ENCODE measurements at places on chromosomes 7 and 10.
A peak's percentile ranks its signal among the peaks of the same experiment; 100 is the strongest.

GRCh38 chr10:12501841-12502525 is 152.6 kb downstream of the CAMK1D start:
- DNase-seq: no peak

DNA sequence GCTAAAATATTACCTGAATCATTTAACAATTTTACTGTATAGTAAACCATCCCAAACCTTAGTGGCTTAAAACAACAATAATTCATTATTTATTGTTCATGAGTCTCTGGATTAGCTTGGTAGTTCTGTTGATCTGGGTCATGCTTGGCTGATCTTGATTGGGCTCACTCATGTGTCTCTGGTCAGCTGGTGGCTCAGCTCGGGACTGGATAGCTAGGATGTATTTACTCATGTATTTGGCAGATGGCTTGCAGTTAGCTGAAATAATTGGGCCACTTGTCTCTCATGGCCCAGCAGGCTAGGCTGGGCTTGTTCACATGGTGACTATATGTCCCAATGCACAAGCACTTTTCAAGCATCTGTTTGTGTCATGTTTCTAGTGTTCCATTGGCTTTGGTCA is 262.8 kb downstream of the BBS9 start:
- no peak for DNase-seq

GRCh38 chr7:22394739-22395138 is 37.8 kb upstream of the RAPGEF5 start:
- no peak for DNase-seq

DNA sequence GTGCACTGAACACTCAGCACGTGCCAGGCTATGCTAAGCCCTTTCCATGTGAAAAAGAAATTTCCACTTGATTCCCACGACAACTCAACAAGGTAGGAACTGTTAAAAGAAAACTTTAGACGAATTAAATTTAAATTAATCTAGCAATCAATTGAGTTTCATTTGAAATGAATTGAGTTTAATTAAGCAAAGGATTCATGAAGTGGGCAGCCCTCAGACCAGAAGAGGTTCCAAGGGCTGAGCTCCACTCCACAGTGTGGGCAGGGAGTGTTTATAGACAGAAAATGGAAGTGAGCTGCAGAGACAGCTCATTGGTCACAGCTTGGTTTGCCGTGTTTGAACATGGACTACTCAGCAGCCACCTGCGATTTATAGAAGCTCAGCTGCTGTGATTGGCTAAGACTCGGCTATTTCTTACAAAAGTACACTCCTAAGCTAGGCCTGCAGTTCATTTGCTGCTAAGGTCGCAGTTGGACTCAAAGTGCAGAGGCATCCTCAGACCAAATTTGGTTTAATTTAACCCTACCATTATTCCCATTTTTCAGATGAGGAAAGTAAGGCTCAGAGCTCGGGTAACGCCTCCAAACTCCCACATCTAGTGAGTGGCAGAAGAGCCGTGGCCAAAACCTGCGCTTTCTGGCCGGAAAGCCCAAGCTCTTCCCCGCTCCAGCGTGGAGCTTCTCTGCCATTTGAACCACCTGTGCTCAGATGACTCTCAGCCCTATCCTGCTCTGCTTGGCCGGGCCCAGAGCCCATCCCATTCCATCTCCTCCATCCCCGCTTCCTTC is 24.9 kb downstream of the CALML3 start:
- no peak for DNase-seq

- peak; percentile 79 for DNase-seq
Measured at GRCh38 chr10:45464958-45465567, 91.0 kb downstream of the ALOX5 start.

DNA sequence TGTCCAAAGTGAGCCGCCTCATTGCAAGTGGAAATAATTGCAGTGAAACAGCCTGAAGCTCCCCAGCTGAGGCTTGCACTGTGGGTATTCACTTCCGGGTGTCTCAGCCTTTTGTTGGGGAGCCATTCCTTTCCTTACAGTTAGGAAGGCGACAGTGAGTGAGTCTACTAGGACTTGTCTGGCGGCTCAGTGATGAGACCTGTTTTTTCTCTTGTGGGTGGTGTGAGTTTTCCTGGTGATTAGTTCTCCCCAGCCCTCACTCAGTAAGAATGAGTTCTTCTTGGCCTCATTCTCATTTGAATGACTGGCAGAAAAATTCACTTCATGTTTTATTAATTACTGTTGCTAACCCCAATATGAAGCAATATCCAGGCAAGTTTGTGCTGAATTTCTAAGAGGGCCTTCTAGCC is 2.6 kb downstream of the PGAM1 start:
- no peak for DNase-seq

DNA sequence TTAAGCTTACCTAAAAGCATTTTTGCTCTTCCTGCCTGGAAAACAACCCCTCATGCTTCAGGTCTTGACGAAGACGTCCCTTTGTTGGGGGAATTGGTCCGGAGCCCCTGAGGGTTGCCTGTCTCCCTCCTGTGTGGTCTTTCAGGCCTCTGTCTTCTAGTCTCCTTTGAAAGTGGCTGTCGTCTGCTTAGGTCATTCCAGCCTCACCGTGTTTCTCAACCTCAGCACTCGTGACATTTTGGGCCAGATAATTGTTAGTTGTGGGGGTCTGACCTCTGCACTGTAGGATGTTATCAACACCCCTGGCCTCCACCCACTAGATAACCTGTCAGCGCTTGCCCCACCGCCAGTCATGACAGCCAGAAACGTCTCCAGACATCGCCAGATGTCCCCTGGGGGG is 219.1 kb downstream of the TCF7L2 start:
- DNase-seq: no peak

- DNase-seq: no peak
Measured at GRCh38 chr7:137245890-137246289, 97.6 kb downstream of the PTN start.

DNA sequence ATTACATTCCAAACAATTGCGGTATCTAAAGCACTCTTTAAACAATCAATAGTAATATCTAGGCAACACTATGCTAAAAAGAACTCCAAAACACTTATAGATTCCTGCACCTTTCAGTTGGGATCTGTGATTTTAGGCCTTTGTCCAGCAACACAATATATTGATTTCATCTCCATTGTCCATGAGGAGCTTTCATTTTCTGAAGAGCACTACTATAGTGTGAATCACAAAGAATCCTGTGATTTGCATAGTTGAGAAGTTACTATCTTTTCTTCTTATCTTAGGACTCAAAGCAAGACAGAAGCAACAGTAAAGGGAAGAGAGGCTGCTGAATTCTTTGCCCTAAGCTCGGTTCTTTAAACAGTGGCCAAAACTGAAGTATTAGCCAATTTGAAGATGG is 846.8 kb downstream of the IPMK start:
- DNase-seq: no peak

GRCh38 chr10:5076615-5077014 is 17.6 kb upstream of the AKR1C3 start:
- DNase-seq: no peak

DNA sequence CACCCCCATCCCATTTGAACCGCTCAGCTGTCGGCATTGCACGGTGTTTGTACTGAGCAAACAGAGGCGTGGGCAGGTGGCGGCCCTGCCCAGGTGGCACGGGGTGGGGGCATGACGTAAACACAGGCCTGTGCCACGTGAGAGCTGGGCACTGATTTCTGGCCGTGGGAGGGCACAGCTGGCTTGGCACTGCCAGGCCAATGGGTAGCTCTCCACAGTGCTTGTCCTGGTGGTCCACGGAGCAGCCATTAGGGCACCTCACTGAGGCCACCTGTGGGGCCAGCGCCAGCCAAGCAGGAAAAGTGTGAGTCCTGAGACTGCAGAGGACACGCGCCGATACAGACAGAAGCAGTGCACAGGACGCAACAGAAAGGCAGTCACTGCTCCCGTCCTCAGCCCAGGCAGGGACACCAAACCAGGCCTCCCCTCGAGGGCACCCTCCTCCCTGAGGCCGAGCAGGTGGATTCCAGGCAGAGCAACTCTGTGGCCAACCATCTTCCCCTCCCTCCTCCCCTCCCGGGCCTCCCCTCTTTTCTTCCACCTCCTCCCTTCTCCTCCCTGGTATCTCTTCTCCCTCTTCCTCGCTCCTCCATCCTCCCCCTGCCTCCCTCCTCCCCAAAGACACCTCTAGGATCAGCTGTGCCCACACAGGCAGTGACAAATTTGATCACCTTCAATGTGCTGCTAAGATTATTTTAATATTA is 258.7 kb downstream of the ELFN1 start:
- DNase-seq: no peak

GRCh38 chr7:155278921-155279320 is 18.8 kb upstream of the INSIG1 start:
- no peak for DNase-seq

- DNase-seq: no peak
Measured at GRCh38 chr7:30835396-30835915, 64.2 kb downstream of the MINDY4 start.

DNA sequence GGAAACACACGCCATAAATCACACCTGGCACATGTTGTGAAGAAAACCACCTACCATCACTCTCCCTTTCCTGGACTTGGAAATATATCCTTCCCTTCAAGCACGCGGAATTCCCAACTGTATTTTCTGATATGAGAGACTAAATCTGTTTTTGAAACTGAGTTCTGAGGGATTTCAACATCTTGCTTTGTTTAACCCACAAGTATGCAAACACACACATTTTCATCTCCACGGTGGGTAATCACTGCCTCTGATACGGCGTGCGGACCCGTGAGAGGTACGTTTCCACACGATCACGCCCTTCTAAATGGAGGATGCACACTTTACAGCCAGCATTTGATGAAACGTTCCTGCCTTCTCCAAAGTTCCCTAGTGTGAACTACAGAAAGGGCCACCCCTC is 83.4 kb downstream of the ZRANB1 start:
- no peak for DNase-seq

DNA sequence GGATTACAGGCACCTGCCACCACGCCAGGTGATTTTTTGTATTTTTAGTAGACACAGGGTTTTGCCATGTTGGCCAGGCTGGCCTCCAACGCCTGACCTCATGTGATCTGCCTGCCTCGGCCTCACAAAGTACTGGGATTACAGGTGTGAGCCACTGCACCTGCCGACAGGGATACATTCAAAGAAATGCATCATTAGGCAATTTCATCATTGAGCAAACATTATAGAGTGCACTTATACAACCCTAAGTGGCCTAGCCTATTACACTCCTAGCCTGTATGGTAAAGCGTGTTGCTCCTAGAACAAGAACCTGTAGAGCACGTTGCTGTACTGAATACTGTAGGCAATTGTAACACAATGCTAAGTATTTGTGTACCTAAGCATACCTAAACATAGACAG is 350.3 kb downstream of the GALNT17 start:
- no peak for DNase-seq

- DNase-seq: no peak
Measured at GRCh38 chr10:77187376-77187999, 450.1 kb downstream of the KCNMA1 start.

DNA sequence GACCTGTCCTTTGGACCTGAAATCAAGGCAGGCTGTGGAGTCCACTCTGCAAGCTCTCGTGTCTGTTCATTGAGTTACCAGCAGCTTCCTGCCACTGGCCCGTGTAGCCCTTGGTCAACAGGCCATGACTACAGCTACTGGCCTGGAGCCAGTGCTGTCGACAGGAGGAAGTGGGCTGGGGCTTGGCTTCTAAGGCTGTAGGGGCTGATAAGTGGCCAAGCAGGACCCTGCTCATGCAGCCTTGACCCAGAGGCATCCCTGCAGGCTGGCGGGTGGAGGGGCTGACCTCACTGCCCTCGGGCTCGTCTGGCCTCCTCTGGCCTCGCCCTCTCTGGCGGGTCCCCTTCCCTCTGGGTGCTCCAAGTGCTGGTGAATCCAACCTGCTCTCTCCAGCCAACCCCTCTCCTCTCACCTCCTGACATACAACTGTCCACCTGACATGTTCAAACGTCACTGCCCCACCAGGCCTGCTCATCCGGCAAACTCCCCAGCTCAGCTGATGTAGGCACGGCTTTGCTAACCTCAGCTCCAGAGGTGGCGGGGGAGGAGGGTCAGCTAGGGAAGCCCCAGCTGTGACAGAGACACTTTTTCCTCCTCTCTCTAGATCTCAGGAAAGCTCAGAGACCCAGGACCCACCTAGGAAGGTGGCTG is 188.6 kb upstream of the LYZL2 start:
- DNase-seq: no peak

GRCh38 chr10:52993109-52993508 is 220.5 kb upstream of the MBL2 start:
- no peak for DNase-seq

DNA sequence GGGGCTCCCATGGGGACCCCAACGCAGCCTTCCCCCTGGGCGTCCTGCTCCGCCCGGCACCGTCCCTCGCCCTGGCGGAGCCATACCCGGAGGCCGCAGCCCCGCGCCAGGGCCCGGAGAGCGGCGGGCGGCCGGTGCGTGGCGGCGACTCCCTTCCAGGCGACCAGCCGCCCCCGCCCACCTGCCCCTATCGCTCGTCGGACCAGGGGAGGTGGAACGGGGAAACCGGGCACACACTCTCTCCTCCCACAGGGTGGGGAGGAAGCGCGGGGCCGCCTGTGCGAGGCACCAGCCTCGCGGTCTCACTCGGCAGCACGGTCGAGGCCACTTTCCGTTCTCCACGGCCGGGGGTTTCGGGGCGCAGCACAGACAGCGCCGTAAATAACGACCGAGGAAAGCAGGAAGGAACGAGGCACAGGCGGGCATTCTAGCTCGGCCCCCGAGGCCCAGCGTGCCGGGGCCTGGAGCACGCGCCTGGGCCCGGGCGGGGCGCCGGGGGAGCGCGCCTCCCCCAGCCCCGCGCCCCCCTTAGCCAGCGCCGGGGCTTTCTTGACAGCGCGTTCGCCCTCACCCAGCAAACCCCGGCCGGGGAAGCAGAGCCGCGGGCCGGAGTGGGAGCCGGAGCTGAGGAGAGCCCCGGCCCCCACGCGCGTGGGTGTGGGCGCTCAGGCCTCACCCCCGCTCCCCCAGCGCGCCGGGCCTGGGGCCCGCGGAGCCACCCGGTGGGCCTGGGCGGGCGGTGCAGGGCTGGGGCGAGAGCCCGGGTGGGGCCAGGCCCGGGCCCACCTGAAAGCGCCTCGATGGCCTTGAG is 936 bp downstream of the IGF2BP3 start:
- peak; percentile 42 for DNase-seq

- no peak for DNase-seq
Measured at GRCh38 chr7:100952641-100953040, 3.3 kb downstream of the MUC3A start.

DNA sequence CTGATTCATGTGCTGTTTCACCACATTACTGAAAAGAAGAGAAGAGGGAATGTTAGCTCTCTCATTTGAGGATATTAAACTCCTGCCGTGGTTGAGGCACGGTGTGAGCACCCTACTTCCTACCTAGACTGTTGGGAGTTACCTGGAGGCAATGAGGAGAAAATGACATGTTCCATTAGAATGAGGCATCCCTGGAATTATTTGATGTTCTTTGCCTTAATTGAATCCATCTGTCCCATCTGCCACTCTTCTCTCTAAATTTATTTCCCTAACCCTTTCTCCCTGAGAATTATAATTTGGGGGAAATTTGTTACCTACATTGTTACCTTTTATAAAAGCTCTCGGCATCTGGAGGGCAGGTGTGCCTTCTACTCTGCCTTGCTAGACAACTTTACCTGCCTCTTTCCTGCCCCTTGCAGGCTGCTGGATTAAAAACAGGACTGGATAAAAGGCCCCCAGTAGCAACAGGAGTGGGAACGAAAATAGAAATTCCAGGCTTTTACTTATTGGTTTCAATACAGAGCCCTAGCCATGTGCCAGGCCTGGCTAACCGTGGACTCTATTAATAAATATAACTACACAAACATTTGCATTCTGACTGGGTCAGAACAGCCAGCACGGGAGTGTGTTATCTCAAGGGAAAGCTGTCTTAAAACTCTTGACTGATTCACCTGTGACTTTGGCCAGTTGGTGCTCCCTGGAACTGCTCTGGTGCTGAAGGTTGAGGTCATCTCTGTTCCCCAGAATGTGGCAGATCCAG is 4.4 kb upstream of the ATXN7L1 start:
- DNase-seq: no peak

- DNase-seq: peak; percentile 7
Measured at GRCh38 chr7:1691601-1692514, 21.8 kb downstream of the ELFN1 start.

Measured in stimulated activated naive CD8-positive, alpha-beta T cell treated with anti-CD3 and anti-CD28 coated beads, Interleukin-15, amount 100 ng/mL, for 72 hours (primary cell).